Non-pigmented ciliary epithelial cell (primary cell): ENCODE measurements at places on chromosomes 11 and 22.

GRCh38 chr11:110857892-110858546 is 145.8 kb upstream of the ARHGAP20 start:
- DNase-seq, result peak; percentile 26

DNA sequence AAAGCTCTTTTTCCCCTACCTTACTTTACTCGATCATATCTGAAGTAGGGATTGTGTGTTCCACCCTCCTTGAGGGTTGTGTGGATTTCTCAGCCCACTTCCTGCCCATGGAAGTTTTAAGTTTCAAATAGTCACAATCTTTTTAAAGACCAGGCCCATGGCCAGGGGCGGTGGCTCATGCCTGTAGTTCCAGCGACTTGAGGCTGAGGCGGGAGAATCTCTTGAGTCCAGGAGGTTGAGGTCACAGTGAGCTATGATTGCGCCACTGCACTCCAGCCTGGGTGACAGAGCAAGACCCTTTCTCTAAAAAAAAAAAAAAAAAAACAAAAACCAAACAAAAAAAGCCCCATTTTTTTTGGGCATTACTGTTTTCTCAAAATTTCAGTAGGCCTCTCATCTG is 36.3 kb upstream of the LRRC10B start:
- no peak for DNase-seq

DNA sequence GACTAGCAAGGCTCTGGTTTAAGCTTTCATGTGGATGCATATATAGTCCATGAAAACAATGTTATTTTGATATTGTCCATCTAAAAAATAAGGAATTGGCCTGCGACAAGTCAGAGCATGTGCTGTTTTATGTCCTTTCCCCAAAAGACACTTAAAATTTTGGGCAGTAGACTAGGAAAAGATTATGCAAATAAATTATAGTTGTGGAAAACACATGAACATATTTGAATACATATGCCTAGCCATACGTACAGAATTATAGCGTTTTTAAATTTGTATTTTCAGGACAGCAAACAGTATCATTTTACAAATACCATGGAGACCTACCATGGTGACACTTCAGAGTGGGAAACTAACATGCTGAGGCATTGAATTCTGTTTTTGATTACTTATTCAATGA is 113.8 kb upstream of the SLC5A12 start:
- DNase-seq, result no peak

- no peak for DNase-seq
Observed at GRCh38 chr22:26642465-26643417, 14.6 kb upstream of the MIAT start.

DNA sequence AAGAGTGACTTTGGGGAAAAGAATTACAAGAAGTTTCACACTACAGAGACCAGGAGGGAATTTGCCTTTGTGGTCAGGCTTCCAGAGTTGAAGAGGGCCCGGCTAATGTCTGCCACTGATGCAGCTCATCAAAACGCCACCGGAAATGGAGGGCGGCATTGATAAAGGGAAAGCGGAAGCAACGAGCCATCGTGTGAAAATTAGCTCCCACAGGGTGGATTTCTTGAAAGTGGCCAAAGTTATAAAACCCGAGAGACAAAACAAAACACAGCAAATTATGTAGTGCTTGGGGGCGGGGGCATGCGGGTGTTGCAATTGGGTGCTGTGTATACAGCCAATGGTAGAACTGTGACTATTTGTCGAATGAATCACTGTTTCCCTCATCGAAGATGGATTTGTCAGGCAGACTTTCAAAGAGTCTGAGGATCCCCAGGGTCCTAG is 113.0 kb downstream of the ADAMTS15 start:
- DNase-seq, result no peak

GRCh38 chr11:27968461-27968860 is 139.5 kb downstream of the KIF18A start:
- no peak for DNase-seq

GRCh38 chr11:100031973-100032372 is 655.1 kb upstream of the ARHGAP42 start:
- DNase-seq, result no peak

DNA sequence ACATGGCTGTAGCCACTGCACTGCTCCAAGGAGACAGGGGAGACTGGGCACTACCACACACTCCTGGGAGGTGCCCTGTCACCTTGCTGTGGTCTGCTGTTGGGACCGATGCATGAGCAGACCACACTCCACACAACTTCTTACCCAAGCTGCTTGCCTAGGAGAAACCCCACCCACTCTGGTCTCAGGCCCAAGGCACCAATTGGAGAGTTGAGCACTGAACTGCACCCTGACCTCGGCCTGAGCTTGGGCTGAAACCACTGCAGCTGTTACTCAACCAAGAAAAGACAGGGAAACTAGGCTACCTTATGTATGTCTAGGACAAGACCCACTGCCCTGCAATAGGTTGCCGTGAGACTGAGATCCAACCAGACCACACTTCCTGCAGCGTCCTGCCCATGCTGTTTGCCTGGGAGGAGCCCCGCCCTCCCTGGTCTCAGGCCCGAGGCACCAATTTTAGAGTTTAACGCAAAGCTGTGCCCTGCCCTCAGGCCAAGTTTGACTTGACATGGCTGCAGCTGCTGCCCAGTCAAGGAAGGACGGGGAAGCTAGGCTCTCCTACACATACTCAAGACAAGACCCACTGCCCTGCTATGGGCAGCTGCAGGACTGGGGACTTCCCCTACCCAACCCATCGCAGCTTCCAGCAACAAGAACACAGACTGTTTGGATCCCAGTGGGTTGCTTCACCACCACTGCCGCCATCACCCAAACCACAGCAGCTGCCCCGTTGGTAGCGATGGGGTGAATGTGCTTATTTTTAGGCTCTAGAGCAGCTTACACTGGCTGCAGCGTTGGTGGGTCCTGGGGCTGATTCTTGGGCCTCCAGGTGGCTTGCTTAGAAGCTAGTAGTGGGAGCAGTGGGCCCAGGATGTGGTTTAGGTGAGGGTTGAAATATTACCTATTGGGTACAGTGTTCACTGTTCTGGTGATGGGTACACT is 66.8 kb downstream of the BRD1 start:
- no peak for DNase-seq

DNA sequence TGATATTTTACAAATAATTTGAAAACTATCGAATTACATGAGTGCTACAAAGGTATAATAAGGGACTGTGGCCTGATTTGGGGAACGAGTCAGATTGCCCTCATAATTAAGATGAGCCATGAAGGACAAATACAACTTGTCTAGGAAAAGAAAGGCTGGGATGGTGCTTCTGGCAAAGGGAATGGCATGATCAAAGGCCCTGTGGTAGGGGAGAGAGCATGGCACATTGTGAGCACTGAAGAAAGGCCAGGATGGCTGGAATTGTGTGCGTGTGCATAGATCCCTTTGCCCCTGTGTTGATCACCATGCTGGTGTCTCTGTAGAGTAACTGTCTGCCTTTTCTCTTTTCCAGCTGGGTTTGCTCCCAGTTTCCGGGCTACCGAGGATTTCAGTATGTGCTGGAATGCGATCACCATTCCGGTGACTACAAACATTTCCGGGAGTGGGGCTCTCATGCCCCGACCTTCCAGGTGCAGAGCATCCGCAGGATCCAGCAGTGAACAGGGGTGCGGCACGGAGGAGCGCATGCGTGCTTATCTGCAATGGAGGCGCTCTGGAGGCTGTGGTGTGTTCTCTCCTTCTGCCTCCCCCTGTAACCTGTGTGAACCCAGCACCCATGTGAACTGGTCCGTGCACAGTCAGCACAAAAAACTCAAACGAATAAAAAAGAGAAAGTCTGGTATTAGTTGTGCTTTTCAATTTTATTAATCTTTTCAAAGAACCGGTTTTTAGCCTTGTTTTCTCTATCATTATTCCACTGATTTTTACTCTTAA is 8.4 kb downstream of the CRYBA4 start:
- no peak for DNase-seq

DNA sequence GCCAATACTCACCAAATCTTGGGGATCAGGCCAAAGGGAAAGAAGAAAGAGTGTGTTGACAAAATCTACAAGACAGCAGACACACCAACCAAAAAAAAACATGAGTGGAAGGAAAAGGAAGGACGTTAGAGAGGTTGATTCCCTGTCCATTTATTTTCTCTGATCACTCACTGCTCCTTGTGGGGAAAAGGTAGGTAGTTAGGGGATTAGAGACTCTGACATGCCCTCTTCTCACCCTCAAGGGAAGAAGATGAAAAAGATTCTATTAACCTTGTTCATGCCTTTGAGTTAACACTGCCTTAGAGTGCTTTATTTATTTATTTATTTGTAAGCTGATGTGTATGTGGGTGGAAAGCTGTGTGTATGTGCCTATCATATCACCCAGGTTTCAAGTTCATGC is at the start of gene OR52H1:
Gene OR52H1 (minus strand): TSS at position 101 of the 400 bp plus-strand sequence. CDS start 3,035 bp downstream, outside the sequence.
- no peak for DNase-seq
